Endothelial cell of umbilical vein (primary cell): ENCODE measurements at places on chromosomes 1 and 21. TPM values are rescaled to one million over a fixed set of nuclear protein-coding genes. Genes with fewer than 3 reads are reported as not detected.

- no peak for DNase-seq
Measured at GRCh38 chr1:229003233-229004031, 267.5 kb upstream of the RAB4A start.

- DNase-seq: no peak
Measured at GRCh38 chr1:211748810-211749209, 73.4 kb upstream of the NEK2 start.

- no peak for DNase-seq
Measured at GRCh38 chr1:151729157-151729965, 8.0 kb downstream of the RIIAD1 start.

DNA sequence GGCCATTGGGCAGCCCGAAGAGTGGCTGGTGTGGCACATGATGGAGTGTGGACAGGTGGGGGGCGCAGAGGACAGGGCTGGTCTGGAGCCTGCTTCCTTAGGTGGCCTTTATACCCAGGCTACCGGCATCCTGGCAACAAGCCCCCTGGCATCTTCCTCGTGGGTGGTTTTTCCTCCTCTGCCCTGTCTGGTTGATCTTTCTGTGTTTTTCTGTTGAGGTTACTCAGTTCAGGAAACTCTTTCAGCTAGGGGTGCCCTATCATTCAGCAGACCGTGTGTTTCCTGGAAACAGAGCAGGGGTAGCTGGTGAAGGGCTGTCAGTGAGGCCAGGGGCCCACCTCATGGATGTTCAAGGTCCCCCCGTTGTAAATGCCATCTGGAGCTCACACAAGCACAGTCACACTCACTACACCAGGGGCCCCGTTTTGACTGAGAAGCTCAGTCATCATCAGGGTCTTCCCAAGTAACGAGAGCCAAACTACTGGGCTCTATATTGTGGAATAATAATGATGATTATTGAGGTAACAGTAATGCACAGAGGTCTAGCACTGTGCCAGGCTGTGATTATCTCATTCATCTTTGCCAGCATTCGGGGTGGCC lies at the start of gene KRTAP12-4:
TSS of gene KRTAP12-4 (minus strand) at position 84 of the 600 bp plus-strand sequence. CDS start at position 39, 45 bp downstream.
- no peak for DNase-seq

The KRTAP12-3 gene
- not detected in 2 replicates for total RNA-seq

The TTC39A gene
- 1.2 and 1.7 TPM in 2 replicates for total RNA-seq
